ENCODE measurements at places on chromosomes 3 and 15.

- no peak for DNase-seq
Measured at GRCh38 chr3:12947504-12948369, 106.4 kb upstream of the RPL32 start.

DNA sequence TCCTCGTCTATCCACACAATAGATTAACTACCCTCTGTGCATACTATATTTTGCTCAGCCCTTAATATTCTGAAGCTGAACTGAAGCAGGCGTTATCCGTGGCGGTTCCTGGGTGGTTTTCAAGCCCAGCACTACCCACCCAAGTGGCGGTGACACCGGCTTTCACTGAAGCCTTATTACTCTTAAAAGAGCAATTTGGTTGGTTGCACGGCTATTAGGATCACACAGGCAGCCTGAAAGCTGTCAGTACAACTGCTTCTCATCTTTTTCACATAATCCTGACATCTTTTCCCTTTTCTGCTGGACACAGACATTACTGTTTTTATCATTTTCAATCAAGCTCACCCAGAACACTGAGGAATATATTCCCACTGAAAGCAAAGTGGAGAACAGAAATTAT is 525.3 kb upstream of the ZNF717 start:
- no peak for DNase-seq

DNA sequence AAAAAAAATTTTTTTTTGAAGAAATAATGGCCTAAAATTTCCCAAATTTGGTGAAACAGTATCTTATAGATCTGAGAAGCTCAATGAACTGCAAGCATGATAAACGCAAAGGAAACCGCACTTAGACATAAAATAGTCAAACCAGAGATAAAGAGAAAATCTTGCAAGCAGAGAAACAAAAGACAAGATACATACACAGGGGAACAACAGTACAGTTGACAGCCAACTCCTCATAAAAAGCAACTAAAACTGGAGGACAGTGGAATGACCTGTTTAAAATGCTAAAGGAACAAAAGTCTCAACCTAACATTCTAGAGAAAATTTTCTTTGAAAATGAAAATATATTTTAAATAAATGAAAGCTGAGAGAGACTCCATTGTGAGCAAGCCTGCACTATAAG is 107.5 kb downstream of the RASA2 start:
- DNase-seq: no peak

- no peak for DNase-seq
Measured at GRCh38 chr15:27826411-27826810, 272.7 kb downstream of the OCA2 start.

GRCh38 chr15:49075881-49076280 is 29.6 kb upstream of the SECISBP2L start:
- DNase-seq: no peak
